ENCODE measurements at places on chromosomes 7 and 10.

DNA sequence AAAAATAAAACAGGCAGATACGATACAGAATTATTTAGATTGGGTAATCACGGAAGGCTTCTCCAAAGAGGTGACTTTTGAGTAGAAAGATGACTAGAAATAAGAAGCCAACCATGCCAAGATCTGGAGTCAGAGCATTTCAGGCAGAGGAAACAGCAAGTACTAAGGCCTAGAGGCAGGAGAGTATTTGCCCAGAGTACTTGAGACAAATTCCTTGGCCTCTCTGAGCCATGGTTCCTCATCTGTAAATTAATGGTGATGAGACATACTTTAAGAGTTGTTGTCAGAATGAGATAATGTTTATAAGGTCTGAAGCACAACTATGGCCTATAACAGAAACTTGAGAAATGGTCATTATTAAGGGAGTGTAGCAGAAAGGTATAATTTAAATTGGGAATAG is 15.8 kb upstream of the GPR37 start:
- no peak for DNase-seq

DNA sequence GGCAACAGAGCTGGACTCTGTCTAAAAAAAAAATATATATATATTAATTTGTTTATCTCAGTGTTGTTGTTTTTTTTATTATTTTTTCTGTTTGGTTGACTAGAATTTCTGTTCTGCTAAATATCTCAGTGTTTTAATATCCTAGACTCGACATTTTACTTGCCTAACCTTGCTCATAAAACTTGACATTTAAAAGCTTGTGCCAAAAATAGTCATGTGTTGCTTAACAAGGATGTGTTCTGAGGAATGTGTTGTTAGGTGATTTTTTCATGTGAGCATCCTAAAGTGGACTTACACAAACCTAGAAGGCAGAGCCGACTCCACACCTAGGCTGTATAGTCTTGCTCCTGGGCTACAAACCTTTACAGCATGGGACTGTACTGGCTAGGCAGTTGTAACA is 23.1 kb downstream of the NRBF2 start:
- no peak for DNase-seq

DNA sequence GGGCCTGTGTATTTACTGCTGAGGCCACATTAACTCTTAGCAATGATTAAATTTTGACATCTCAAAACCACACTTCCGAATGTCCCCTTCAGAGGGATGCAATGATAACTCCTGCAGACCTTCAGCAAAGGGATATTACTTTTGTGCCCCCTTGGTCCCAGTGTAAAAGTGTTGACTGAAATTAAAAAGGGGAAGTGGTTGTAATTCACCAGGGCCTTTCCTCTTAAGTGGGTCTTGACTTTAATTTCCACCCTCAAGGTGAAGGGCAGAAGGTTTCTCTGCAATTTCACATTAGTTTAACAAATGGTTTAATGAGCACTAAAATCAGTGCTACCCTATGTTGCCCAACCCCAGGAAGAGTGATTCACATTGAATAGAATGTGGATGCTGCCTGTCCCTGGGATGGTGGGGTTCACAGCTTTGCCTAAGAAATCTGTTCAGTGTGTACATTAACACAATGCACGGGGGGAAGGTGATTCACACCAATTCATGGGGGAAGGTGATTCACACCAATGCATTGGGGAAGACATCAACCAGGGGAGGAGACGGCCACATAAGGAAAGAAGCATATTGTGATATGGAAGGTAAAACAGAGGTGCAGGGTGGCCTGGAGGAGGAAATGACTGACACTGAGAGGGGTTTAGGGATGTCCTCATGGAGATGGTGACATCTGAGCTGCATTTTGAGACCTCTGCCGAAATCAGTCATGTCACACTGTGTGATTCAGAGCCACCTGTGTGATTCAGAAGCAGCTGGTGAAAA is 19.4 kb upstream of the TNS3 start:
- no peak for DNase-seq

- no peak for DNase-seq
Observed at GRCh38 chr10:62093863-62094291, 174.8 kb downstream of the RTKN2 start.

- no peak for DNase-seq
Observed at GRCh38 chr10:61890881-61891409, 10.6 kb upstream of the ARID5B start.

GRCh38 chr7:464454-465401 is 54.9 kb downstream of the PDGFA start:
- no peak for DNase-seq

Data from T follicular helper cell (primary cell).